ENCODE measurements at places on chromosomes 2 and 18. TPM values are rescaled to one million over a fixed set of nuclear protein-coding genes. Genes with fewer than 3 reads are reported as not detected.

DNA sequence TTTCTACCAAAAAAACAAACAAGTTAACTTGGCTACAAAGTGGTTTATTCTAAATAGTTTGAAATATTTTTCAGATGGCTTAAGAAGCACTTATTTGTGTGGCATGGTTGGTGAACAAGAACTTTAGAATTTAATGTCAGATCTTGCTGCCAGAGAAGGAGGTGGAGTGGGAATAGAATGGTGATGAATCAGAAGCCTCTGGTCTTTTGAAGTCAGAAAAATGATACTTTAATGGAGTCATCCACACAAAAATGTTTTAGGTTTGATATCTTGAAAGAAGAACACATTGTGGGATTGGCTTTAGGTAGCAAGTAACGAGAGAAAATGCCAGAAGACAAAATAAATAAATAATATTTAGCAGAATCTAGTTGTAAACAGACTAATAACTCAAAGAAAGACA, 243.1 kb upstream of the FANCL start:
- DNase-seq: no peak

GRCh38 chr2:25707927-25708590, 34.7 kb upstream of the DTNB start:
- no peak for DNase-seq

ABCB11 gene
- total RNA-seq: not detected

TLX2 gene
- 0.53 TPM for total RNA-seq

- DNase-seq: no peak
These were observed 95.8 kb upstream of the FOSL2 start for GRCh38 chr2:28296904-28297303.

FAM98A gene
- 11.6 TPM for total RNA-seq

GRCh38 chr2:46814160-46814961, 101.2 kb downstream of the MCFD2 start:
- no peak for DNase-seq
